HS-27A (cell line): ENCODE measurements at places on chromosomes 12 and 14.

- no peak for DNase-seq
Observed at GRCh38 chr12:116442946-116443345, 116.2 kb upstream of the MAP1LC3B2 start.

GRCh38 chr14:81819344-81819743 is 285.7 kb upstream of the SEL1L start:
- no peak for DNase-seq

- no peak for DNase-seq
Observed at GRCh38 chr14:65117769-65118745, 15.7 kb upstream of the MAX start.

DNA sequence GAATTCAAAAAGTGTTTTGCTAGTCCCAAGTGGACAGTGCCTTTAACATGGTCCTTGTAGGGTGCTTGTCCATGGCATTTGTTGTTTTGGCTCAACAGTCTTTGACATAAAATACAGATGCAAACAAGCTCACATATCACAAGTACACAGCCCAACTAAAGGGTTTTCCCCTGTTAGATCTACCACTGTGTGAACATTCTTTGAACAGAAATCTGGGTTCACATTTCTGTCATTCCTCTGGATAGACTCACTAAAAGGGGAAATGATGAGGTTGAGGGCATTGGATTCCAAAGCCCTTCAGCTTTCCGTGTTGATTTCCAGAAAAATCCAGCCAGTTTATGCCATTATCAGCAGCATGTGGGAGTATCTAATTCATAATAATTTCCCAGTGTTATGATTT is 54.1 kb downstream of the EP400 start:
- DNase-seq = peak; percentile 43

- no peak for DNase-seq
Observed at GRCh38 chr12:67802731-67803130, 154.2 kb downstream of the DYRK2 start.

DNA sequence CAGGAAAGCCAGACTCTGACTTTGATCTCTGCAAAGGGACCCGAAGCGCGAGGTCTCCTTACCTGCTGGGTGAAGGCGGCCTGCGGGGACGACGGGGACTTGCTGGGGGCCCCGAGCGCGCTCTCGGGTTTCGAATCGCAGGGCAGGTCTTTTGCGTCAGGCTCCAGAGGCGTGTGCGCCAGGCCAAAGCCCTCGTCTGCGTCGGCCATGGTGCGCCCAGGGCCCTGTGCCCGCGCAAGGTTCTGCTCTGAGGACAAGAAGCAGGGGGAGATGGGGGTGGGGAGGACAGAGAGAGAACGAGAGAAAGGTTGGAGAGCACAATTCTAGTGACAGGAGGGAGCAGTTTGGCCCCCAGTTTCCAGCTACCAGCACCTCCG is 2.3 kb downstream of the TBX5 start:
- no peak for DNase-seq

DNA sequence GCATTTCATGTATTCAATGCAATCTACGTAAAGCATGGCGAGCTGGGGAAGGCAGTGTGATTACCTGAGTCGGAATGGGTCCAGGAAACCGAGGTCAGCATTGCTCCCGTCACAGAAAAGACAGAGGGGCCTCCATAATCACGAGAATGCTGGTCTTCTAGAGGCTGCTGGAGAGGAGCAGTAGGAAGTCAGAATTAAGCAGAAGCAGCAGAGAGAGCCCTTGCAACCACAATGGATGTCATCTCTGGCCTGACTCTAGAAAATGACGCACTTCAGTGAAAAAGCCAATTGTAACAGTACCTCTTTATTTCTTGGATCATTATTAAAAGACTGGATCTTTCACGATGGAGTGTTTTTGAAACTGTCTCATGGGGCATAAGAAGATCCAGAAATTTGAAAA is 69.5 kb upstream of the FOXN3 start:
- DNase-seq = no peak

GRCh38 chr14:62117751-62118105 is 355.5 kb downstream of the SNAPC1 start:
- no peak for DNase-seq

DNA sequence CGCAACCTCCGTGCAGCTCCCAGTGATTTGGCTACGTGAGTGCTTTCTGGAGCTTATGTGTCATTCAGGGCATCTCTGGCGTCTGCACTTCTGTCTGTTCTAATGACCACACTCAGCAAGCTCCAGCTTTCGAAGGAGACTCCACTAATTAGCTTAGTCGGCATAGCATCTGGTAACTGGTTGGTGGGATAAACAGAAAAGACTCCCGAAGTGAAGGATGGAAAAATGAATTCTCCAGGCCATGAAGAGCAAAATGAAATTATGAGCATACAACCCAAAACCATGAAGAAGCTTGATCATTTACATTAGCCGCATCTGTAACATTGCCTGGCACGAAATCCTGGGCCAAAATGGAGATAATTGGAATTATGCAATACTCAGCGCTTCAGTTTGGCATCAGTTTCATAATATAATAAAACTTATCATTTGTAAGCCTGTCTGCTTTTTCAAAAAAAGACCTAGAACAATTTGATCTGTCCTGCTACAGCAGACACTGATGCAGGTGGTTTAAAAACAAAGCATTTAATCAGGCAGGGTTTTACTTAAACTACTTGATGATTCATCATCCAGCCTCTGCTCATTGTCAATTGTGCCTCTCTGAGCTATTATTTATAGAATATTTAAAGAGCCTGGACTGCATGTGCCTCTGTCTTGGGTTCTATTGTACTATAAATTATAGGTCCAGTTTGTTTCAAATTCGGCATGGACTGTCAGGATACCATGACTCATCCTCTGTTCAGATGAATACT is 87.4 kb downstream of the SYT1 start:
- DNase-seq = no peak

GRCh38 chr12:3684449-3685051 is 68.4 kb downstream of the CRACR2A start:
- no peak for DNase-seq

- no peak for DNase-seq
Observed at GRCh38 chr14:94380225-94381148, 7.9 kb downstream of the SERPINA1 start.

- DNase-seq = no peak
Observed at GRCh38 chr14:89351516-89352404, 65.3 kb downstream of the FOXN3 start.

DNA sequence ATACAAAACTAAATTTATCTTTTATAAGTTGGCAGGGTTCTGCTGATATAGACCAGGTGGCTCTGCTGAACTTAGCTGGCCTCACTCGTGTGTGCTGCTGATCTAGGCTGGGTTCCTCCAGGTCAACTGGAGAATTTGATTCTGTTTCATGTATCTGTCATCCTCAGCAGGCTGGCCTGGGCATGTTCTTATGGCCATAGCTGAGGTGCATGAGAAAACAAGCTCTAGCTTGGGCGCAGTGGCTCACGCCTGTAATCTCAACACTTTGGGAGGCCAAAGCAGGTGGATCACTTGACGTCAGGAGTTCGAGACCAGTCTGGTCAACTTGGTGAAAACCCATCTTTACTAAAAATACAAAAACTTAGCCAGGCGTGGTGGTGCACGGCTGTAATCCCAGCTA is 24.3 kb upstream of the BCL2L14 start:
- DNase-seq = no peak

DNA sequence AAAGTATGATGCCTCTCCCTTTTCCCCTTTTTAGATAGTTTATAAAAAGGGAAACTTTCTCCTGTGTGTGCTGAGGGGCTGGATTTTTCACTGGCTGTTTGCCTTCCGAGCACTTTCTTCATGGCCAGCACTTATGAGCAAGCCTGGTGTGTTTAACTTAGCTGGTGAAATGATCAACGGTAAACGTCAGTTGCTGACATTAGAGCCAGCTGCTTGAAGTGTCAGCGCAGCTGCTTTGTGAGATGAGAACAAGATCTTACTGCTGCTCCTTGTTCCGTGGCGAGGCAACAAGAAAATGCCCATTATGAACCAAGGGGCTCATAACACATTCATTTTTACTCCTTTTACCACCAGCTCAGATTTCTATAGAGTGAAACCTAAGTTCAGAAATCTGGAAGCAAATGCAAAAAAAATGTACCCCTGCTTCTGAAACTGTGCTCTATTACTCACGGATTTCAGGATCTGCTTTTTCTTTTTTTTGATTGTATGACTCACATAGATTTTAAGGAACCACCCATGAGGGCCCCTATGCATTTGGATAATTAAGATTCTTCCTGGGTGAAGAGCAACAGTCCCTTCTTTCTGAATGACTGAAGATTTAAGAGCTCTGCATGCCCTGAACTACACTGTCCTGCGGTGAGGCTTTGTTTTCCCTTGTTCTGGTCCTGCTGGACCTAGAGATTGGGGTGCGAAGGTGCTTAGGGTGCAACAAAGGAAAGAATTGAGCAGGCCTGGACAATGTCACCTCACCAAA is 74.3 kb upstream of the CPM start:
- DNase-seq = no peak

GRCh38 chr12:9792961-9793617 is 32.4 kb upstream of the CD69 start:
- peak; percentile 75 for DNase-seq

- DNase-seq = no peak
Observed at GRCh38 chr12:58148976-58149375, 207.6 kb downstream of the ATP23 start.

DNA sequence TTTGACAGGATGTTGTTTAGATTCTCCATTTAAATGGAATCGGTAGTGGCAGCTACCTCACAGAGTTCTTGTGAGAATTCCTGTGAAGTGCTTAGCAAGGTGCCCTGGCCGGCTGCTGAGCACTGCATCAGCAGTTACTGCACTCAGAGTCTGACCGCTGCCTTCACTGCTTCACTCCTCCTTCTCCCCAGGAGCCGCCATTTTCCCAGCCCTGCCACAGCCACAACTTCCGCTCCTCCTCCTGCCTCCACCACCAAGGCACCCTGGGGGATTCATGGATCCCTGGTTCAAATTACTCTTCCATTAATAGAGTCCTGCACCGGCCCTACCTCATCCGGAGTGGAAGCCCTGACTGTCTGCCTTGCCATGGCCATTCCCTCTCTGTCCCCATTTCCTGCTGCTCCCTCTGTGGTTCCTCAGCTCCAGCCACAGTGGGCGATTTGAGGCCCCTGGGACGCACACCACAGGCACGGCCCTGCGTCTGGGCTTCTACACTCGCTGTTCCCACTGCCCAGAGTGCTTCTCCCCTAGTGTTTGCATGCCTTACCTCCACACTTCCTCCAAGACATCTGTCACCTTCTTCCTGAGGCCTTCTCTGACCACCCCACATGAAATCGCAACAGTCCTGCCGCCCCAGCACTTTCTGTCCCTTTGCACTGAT is 210.3 kb downstream of the IPO8 start:
- DNase-seq = no peak

- no peak for DNase-seq
Observed at GRCh38 chr14:99420711-99421110, 59.9 kb downstream of the SETD3 start.

DNA sequence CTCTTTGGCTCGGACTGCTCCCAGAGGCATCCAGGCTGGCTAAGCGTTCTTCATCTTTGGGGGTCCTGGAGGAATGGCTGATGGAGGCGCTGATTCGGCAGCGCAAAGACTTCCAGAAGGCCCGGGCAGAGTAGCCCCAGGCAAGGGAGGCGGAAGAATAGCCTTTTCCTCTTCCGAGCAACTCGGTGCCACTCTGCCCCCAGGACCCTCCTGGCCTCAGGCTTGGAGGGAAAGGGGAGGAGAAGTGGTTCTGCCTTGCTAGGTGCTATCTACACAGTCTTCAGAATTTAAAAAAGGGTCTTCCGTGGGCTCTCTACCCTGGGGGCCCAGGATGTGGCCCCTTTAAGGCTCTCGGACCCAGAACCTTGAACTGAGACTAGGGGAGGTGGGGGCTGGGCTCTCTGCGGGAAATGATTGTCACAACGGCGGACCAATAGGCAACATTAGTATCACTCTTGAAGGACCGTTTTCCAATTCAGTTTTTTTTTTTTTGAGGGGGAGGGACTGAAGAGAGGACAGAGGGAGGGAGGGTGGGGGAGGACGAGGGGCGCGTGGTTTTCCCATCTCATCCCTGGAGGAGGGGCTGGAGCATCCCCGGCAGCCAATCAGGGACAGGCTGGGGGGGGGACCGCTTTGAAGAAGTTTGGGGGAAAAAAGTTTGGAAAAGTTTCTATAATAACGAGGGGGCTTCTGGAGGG is at the start of gene NFATC4:
Gene NFATC4 (plus strand): TSS at position 671 of the 698 bp plus-strand sequence. CDS start 157 bp downstream, outside the sequence.
- peak; percentile 95 for DNase-seq

GRCh38 chr14:101716077-101716950 is 45.2 kb upstream of the PPP2R5C start:
- no peak for DNase-seq

DNA sequence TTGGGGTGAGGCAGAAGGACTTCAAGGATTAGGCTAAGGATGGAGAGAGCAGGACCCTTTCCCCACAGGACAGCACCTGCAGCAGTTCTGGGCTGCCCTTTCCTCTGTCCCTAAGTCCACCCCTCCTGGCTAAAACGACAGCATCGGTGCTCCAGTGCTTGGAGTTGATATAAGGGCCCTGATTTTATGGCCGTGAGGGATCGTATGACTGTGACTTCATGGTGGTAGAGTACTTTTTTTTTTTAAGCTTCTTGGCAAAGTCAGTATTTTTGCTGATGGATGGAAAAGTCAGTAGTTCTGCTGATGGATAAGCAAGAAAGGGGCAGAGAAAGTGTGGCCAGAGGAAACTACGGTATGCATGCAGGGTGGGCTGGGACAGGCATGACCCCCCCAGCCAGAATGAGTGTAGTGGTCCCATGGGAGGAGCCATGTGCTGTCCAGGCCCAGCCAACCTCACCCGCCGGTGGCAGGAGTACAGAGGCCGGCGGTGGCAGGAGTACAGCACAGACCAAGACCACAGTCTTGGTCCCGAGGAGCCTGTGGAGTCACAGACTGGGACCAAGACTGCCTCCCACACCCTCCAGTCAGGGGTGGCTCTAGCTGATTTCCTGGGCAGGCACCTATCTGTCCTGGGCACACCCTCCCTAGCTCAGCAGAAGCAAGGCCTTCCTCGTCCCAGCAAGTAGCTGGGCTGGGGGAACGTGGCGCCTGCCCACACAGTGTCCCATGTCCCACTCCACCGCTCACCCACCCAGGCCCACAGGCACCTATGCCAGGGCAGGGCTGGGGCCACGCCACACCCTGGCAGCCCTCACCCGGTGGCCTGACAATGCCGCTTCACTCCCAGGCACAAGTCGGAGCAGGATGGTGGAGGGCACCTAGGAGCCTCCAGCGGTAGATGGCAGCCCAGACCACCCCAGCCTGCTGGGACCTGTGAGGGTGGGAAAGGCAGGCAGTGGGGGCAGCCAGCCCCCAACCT is 46.3 kb downstream of the CCDC88C start:
- DNase-seq = no peak

- no peak for DNase-seq
Observed at GRCh38 chr14:65263177-65263788, 149.2 kb upstream of the FUT8 start.

DNA sequence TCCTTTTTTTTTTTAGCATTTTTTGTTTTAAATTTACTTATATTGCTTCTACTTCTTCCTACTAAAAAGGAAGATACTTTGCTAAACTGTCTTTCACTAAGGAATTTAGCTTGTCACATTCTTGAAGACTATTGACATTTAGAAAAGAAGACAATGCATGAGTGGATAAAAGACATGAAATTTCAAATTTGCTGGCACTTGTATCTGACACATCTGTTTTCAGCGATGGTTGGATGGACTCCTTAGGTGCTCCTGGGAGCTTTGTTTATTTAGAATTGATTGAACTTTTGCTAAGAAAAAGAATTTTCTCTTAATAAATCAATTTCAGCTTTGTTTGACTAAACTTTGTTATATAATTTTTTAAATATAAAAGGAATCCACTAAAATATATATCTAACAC is 3.3 kb upstream of the KERA start:
- no peak for DNase-seq
